Foreskin melanocyte (primary cell): ENCODE measurements at places on chromosomes 3 and 15.

DNA sequence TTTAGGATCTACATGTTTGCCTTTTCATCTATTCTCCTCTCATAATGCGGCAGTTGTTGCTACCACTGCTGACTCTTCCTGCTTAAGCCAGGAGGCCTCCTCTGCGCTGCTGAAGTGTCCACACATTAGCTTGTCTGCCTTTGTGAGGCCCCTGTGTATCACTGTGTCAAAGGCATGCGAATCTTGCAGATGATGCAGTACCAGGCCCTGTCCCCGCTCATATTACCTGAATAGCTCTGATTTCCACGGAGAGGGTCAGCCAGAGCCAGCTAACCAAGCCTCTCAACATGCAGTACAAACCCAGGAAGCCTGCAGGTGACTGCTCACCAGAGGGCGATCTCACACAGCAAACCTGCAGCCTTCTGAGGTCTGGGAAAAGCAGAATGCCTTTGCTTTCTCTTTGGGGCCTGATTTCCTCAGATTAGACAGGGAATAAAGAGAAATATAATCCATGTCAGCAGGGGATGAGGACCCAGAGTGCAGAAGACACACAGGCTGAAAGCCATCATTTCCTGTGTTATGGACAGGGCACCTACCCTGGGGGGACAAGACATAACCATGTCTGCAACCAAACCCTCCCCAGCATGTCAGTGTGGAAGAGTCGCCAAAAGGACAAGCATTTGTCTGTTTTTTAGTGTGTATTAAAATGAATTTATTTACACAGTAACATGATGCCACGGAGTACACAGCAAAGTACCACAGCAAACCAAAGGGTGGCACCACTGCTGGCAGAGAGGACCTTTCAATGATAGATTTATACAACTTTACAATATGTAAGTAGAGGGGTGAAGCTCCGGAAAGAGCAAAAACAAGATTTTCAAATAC lies 36.8 kb upstream of the TSPAN3 start:
- DNase-seq, result no peak

- DNase-seq, result no peak
Observed at GRCh38 chr3:64082961-64083541, 59.8 kb upstream of the PSMD6 start.

GRCh38 chr3:154779571-154779970 lies 300.5 kb upstream of the MME start:
- peak; percentile 89 for DNase-seq

DNA sequence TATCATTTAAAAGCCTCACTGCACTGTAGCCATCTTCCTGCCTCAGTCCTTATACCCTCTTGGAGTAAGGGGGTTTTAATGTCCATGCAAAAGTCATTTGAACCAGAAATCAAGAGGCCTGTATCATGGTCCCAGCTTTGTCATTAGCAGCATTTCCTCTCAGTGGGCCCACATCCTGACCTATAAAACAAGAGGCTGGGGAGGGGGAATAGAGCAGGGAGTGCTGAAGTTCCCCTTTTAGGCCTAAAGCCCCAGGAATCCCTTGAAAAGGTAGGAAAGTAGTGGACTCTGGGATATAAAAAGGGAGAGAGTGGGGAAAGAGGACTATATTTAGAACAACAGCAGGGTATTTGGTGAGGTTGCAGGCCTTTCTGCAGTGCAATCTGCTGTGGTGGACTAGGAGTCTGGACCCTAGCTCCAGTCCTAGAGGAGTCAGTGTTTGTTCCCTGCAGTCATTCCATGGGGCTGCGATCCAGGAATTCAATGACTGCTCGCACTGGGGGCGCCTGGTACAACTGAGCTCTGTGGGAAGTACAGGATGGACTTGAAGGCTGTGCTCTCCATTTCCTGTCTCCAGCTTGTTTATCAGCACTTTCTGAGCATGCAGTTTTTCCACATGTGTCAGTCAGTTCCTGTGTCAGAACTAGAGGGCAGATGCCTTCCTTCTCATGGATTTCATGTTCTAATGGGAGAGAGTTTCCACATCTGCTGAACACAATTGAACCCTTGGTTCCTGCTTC lies 46.8 kb downstream of the PDHB start:
- DNase-seq, result peak; percentile 68

GRCh38 chr3:103127098-103127630 lies 692.3 kb downstream of the ZPLD1 start:
- no peak for DNase-seq

DNA sequence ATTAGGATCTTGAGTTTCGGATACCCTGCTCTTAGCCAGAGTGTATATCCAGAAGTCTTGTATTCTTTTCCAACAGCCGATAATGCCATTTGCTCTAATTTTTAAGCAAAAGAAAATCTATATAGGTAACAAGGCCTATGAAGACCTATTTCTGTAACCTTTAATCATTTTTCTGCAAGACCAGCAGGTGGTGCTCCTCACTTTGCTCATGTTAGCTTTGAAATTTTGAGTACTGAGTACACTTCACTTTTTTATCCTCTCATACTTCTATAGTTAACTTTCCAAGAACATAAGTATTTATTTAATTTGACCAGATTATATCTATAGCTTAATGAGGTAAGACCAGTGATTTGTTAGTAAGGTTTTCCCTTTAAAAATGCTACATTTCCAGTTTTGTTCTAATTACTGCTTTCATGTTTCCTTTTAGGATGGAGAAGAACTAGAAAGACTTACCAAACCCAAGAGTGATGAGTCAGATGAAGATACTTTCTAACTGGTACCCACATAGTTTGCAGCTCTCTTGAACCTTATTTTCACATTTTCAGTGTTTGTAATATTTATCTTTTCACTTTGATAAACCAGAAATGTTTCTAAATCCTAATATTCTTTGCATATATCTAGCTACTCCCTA lies 20.5 kb downstream of the SLC35A5 start:
- no peak for DNase-seq

DNA sequence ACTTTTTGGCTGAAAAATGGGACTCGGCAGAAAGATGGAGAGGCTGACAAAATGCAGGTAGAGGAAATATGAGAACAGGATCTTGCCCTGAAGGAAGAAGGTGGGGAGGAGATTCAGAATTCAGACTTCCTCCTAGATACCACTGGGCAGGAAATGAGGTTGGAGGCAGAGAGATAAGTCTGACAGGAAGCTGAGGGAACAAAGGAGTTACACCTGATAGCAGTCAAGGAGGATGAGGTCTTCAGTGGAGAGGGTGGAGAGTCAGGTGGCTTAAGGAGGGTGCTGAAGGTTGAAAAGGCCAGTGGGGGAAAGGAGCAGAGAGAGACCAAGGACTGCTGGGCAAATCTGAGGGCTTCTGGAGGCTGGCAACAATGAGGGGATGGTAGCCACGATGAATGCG lies 56.8 kb downstream of the CCR4 start:
- no peak for DNase-seq

DNA sequence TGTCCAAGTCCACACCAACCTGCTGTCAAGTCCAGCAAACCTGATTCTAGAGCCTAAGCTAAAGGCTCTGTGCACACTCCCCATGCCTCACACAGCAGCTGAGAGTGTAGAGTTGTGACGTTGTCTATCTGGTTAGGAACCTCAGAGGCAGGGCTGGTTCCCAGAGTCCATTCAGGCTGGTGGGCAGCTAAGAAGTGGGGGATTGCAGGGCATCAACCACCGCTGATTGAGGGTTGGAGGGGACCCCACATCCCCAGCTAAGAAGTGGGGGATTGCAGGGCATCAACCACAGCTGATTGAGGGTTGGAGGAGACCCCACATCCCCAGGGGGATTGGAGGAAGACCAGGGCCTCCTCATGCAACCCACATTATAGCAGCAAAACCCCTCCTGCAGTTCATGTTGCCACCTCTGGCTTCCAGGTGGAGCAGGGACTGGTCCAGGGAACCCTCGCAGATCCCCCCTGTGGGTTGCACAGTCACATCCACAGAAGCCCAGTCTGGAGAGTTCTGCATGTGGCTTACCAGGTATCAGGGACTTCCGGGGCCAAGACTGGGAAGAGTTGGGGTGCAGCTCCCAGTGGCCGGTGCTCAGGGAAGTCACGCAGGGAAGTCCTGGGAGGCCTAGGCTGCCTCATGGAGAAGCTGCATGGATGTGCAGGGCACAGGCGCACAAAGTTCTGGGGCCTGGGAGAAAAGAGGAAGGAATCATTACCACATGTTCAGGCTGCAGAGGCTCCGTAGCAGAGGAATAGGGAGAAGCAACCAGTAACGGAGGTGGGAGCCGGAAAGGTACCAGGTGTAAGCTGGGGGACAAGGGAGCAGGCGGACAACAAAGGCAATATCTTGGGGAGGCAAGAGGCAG lies 71.4 kb upstream of the PCSK6 start:
- DNase-seq, result no peak

DNA sequence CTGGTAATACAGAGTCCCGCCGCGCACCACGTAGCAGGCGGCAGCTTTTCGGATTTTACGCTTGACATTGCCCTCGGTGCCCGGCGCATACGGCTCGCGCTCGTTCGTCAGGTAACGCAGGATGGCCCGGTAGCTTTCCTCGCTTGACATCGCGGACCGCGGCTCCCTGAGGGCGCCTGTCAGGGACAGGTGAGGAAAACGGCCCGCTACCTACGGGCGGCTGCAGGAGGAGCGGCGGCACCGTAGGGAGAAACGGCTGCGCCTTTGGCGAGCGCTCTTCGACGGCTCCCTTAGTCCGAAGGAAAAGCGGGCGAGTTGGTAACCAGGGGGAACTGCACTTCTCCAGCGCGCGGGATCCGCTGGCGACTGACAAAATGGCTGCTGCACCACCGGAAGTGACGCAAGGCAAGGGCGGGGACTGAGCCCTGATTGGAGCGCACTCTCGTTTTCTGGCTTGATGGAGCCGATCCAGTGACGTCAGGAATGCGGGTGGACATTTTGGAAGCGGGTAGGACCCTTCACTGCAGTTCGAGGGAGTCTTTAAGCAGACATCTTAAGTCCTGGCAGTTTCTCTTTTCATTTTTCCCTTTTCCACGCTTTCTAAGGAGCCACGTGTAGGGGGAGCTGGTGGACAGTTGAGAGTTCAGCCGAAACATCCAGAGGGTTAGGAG lies at the start of gene ZBTB11:
TSS of gene ZBTB11 (minus strand) at position 368 of the 671 bp plus-strand sequence. CDS start at position 150, 218 bp downstream.
- DNase-seq, result peak; percentile 100

GRCh38 chr3:134104031-134104430 lies 74.3 kb upstream of the SLCO2A1 start:
- DNase-seq, result no peak

- no peak for DNase-seq
Observed at GRCh38 chr3:192371870-192372400, 355.4 kb downstream of the FGF12 start.

GRCh38 chr15:41151451-41152005 lies 35.4 kb upstream of the INO80 start:
- no peak for DNase-seq

GRCh38 chr3:46666453-46666845 lies 27.0 kb downstream of the ALS2CL start:
- DNase-seq, result no peak

DNA sequence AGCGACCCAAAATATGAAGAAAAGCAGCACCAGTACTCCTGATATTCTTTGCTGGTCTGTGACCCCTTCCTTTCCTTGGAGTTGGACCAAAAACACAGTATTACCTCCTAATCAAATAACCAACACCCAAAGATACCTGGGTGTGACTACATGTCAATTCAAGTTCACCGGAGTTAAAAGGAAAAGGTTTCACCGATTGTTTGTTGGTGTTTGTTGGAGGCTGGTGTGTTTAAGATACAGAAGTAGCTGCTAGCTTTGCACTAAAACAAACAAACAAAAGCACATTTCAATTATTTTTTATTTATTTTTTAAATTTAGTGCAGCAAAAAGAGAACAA lies 81.5 kb downstream of the MYO1E start:
- no peak for DNase-seq

DNA sequence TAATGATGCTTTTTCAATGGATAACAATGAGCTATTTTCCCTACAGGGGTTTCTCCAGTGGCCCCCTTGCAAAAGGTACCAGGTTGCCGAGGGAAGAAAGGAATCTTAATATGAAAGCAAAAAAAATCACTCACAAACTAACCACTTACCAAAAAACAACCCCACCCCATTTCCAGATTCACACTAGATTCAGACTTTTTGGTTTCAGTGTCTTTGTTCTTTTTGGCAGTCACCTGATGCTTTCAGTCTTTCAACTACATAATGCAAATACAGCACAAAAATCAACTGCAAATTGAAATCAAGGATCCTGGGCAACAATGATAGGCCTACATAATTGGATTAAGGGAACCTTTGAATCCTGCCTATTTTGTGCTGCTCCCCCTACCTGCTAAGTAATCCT lies 71.1 kb upstream of the RAP2B start:
- no peak for DNase-seq

DNA sequence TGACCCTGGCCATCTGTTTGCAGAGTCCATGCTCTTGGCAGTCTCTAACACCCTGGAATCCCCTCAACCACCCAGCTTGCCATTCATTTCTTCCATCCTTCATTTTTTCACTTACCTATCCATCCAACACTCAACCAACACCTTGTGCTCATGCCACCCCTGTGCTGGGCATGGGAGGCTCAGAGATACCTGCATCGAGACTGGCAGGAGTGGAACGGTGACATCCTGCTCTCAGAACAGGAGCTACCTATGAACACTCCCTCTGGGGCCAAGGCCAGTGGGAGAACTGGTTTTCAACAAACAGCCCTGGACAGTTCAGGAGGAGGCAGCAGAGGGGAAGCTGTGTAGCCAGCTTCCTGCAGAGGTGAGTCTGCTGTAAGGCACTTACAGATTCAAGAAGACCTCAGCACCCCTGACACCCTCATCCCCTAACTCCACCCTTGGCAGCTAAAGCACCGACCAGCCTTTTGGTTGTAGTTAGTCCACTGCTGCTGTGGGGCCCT lies 19.5 kb upstream of the ATP2B2 start:
- no peak for DNase-seq

DNA sequence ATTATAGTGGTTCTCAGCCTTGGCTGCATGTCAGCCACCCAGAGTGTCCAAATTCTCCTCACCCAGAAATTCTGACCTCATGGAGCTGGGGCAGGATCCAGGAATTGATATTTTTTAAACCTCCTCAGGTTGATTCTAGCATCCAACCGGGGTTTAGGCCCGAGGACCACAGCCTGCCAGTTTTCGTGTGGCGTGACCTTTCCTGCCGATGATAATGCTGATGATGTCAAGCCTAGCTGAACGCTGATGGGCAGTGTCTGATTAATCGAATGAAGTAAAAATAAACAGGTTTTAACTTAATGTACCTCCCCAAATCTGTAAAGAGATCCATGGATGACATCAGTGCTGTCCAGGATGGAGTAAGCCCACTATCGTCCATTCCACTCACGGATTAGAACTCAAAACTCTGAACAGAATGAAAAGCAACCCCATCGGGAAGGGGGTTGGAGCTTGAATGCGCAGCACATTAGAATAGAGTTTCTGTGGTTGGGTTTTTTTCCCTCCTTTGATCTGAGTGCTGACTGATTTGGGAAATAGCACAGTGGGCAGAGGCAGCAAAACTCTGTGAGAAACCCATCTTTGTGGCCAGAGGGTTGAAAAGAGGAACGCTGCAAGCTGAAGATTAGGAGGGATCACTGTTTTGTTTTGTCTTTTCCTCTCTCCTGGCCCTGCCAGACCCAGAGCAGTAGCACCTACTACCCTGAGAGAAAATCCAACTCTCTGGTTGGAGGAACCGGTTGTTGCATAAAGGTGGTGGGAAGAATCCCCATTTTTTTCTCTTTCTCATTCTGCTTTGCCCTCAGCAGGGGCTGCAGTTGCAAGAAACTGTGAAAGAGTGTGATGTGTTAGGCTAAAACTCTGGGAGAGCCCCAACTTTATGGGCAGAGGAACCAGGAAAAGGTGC lies 153.9 kb downstream of the APBA2 start:
- DNase-seq, result no peak
